Kidney glomerular epithelial cell (primary cell): ENCODE measurements at places on chromosomes 2 and 18.

DNA sequence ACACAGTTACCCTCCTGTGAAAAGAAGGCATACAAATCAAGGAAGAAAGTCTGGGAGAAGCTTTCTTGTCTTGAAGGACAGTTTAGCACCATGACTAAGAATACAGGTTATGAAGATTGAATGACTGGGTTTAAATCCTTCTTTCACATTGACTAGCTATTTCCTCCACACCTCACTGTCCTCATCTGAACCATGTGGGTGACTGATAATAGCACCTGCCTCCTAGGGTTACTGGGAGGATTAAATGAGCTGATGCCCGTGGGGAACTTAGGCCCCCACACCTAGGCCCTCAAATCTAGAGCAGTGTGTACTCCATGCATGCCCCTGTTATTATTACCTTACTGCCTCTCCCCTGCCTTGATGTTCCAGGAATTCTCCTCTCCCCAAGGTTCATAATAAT, 202.9 kb downstream of the FBXO15 start:
- no peak for DNase-seq

DNA sequence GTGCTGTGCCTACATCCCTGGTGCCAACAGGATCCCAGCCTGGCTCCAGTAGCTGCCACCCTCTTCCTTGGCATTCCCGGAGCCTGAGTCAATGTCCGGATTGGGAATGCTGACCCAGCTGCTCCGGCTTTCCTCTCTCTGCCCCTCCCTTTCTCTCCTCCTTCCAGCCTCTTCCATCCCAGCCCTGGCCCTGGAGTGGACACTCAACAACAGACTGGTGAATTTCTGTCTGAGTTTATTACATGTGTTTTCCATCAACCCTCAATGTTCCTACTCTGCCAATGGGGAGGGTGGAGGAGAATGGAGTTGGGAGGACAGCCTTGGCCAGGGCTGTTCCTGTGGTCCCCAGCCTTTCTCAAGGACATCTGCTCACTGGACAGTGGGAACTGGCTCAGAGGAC, 917 bp upstream of the PRKAG3 start:
- DNase-seq = no peak

GRCh38 chr2:101770726-101771125, 73.2 kb downstream of the MAP4K4 start:
- DNase-seq = peak; percentile 16

DNA sequence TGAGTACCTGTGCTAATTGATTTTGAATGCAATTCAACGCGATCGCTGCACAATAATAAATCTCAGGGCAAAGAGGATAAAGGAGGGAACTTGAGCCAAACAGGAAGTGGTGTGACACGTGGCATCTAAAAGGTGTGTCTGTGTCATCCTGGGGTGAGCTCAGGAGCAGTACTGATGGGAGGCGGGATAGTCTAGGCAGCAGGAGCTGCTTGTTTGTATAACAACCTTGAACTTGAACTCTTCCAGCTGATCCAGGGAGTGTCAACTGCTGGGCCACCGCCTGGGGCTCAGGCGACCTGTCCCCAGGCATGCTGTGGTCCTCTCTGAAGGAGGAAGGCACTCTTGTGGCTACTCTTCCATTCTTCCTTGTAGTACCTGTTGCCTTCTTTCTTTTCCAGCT, 61.2 kb downstream of the BOD1L2 start:
- DNase-seq = no peak

- no peak for DNase-seq
These were observed 60.9 kb downstream of the HDAC4 start for GRCh38 chr2:239339726-239340601.

DNA sequence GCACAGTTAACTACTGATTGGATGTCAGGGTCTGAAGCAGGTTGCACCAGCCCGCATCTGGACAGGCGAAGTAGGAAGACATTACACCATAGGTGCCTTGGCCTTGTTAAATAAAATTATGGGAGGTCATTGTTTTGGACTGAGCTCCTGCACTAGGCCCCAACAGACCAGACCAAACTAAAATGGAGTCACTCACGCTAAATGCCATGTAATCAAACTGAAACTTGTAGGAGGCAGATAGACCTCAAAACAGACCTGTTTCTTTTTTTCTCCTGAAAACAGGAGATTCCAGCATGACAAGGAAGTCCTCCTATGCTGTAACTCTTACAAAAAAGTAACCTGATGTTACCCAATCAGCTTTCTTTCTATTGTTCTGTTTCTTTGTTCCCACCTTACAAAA, 15.5 kb upstream of the NFU1 start:
- DNase-seq = no peak

GRCh38 chr2:161782615-161783014, 158.4 kb downstream of the SLC4A10 start:
- DNase-seq = no peak

DNA sequence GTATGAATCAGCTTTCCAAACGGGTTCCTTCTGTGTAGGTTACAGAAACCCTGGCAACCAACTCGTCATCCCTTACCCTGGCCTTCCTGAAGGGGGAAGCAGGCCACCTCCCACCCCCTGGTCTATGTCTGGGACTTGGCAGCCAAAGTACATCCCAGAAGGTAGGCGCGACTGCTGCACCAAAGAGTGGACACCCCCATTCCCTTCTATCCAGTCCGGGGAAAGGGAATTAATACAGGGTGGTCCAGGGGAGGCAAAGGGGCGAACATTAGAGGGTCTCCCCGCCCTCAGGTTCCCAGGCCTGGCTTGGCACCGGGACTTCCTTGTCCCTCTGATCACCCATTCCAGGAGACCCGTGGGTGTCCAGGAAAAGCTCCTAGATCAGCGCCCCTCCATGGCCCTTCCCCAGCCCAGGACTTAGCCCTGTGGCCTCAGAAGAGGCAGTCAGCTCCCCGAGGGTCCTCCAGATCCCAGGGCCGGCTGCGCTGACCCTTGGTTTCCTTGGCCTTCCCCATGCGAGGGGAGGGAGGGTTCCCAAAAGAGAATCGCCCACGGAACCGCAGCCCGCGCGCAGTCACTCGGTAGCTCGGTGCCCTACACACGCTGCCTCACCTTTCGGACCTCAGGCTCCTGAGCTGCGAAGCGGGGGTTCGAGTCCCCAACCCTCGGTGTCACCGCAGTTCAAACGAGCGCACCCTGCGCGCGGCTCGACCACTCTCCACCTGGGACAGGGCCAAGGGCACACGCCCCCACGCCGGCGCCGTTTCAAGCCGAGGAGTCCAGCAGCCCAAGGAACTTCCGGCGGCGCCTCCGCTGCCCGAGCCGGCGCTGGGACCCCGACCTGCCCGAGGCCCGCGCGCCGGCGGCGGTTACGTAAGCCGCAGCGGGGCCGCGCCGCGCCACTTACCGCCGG, at the start of gene PER2:
PER2 (minus strand) TSS at position 874 of the 913 bp plus-strand sequence. CDS start 10,674 bp downstream, outside the sequence.
- DNase-seq = peak; percentile 75

- no peak for DNase-seq
These were observed 77.0 kb downstream of the RAD51AP2 start for GRCh38 chr2:17441055-17441771.

DNA sequence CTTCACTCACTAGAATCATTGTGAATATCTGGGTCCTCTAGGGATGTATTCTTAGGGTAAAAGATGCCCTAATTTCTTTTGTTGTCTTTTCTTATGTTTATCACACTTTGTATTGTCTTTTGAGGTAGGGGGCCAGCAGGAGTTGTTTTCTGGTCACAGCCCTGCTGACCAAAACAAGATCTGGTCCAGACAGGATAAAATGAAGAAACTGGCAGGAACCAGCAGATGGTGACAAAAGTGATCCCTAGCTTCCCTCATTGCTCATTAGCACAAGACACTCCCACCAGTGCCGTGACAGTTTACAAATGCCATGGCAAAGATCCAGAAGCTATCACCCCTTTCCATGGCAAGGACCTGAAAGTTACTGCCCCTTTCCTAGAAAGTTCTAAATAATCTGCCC, 81.7 kb upstream of the CCDC85A start:
- DNase-seq = no peak

- DNase-seq = peak; percentile 38
These were observed 202.3 kb downstream of the MYCN start for GRCh38 chr2:16142383-16143361.

DNA sequence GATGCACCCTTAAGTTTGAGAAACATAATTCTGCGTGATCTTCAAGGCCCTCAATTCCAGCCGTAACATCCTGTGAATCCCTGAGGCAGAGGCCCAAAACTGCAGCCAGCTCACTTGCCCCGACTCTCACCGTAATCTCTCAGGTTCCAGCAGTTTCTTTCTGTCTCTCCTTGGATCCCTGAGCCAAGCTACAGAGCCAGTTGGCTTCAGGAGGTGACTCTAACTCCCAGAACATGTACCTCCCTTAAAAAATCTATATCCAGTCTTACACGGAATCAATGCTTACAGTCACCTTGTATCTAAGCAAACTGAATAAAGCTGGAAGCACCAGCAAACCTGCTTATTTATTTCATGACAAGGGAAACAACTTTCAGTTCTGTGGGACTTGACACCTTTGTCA, 300.4 kb downstream of the SETBP1 start:
- no peak for DNase-seq

- no peak for DNase-seq
These were observed 55.2 kb downstream of the RND3 start for GRCh38 chr2:150432312-150432625.

- no peak for DNase-seq
These were observed 342.1 kb downstream of the EIPR1 start for GRCh38 chr2:3035385-3036050.

GRCh38 chr2:71778514-71778913, 325.2 kb downstream of the DYSF start:
- DNase-seq = no peak

- no peak for DNase-seq
These were observed 285.7 kb upstream of the DCC start for GRCh38 chr18:52054324-52054723.

- no peak for DNase-seq
These were observed 50.8 kb downstream of the CCBE1 start for GRCh38 chr18:59646228-59646962.

DNA sequence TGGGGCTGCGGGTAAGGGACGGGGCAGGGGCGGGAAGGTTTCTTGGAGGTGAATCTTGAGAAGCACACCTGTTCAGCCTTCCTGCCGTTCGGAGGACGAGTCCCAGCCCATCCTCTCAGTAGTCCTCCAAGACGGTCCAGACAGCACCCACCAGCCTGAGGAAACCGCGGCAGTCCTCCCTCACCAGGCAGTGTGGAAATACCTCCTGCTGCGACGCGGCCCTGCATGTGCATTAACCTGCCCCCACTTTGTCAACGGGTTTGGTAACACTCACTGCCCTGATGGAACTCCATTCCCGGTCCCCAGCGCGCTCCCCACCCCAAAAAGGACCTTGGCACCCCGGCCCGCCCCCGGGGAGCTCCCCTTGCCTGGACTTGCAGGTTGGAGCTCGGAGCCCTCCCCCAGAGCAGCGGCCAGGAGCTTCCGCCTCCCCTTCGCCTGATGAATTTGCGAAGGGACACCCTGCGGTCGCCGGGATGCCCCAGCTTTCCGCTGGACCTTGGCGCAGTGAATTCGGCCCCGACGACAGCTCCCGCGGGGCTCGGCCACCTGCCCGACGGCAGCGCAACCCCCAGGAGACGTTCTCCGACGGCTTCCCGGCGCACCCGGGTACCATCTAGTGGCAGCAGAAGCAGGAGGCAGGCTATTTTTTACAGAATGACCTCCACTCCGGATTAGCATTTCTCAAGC, 31.5 kb downstream of the ACVR1C start:
- DNase-seq = peak; percentile 2
